ENCODE measurements at places on chromosomes 16 and 17.

DNA sequence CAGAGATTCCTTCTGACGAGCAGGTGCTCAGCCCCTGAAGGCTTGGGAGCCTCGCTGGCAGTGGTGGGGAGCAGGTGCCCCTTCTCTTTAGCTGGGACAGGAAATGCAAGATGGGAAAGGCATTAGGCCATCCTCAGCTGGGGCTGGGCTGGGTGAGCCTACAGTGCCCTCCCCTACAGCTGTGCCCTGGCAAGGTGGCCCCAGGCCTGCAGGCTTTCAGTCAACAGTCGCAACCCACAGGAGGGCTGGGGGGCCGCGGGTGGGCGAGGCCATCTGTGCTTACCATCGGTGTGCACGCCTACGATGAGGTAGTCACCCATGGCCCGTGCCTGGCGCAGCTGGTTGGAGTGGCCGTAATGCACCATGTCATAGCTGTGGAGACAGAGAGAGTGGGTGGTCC lies 2.0 kb downstream of the PCYT2 start:
- no peak for DNase-seq

DNA sequence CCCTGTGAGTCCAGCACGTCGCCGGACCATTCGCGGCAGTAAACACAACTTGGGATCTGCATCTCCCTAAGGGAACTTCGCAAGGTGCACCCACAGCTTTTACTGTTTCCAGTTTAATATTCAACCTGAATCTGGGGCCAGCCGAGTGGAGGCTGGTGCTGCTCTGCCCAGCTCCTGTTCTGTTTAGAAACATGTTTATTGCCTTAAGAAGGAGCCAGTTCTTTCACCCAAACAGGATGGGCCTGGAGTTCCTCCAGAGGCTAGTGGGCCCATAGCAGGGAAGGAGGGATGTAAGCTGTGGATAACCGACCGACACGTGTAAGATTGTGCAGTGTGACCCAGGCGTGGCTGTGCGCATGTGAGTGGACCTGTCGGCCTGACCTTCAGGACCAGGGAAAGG lies 17.4 kb downstream of the TBC1D24 start:
- no peak for DNase-seq

DNA sequence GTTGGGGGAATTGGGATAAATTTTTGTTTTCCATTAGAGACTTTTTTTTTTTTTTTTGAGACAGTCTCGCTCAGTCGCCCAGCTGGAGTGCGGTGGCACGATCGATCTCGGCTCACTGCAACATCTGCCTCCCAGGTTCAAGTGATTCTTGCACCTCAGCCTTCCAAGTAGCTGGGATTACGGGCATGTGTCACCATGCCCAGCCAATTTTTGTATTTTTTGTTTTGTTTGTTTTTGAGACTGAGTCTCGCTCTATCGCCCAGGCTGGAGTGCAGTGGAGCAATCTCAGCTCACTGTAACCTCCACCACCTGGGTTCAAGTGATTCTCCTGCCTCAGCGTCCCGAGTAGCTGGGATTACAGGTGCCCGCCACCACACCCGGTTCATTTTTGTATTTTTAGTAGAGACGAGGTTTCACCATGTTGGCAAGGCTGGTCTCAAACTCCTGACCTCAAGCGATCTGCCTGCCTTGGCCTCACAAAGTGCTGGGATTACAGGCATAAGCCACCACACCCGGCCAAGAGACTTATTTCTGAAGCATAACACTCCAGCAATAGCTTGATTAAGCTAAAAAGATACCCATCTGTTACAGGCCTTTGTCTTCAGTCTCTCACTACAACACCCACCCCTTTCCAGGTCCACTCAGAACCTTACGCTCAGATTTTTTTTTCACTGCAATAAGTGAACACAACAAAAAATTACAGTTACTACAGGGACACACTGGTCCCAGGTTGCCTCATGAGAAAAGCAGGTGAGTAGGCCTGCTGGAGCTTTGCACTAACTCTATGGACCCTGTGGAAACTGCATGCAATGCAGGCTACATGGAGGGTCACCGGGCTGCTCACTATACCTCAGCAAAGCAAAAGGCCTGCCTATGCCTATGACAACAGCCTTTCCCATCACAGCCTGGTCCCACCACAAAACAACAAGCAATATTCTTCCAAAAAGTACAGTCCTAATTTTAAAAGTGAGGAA lies 34.6 kb downstream of the KANSL1 start:
- no peak for DNase-seq

- DNase-seq: no peak
These were observed 119.2 kb downstream of the RPTOR start for GRCh38 chr17:80663781-80664206.

DNA sequence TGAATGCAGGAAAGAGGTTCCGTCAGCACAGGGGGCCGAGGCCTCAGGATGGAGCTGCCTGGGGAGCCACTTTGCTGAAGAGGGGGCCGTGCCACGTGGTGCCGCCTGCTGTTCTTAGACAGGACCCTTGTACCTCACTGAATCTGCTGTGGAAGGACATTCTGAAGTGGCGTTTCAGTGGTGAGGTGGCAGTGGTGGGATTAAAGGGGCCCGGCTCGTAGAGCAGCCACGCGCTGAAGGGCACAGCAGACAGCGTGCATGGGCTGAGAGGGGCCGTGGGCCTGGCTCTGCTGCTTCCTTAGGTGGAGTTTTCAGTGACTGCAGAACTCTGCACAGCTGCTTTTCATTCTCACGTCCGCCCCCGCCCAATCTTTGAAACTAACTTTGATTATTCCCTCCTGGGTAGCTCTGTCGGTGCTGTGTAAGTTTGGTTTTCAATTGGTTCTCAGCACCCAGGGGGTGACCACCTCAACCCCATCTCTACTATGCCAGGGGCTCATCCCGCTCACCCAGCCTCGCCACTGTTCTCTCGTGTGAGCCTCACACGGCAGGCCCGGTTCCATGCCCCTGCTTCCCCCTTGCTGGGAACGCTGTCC lies 70.3 kb downstream of the SEC14L1 start:
- no peak for DNase-seq

DNA sequence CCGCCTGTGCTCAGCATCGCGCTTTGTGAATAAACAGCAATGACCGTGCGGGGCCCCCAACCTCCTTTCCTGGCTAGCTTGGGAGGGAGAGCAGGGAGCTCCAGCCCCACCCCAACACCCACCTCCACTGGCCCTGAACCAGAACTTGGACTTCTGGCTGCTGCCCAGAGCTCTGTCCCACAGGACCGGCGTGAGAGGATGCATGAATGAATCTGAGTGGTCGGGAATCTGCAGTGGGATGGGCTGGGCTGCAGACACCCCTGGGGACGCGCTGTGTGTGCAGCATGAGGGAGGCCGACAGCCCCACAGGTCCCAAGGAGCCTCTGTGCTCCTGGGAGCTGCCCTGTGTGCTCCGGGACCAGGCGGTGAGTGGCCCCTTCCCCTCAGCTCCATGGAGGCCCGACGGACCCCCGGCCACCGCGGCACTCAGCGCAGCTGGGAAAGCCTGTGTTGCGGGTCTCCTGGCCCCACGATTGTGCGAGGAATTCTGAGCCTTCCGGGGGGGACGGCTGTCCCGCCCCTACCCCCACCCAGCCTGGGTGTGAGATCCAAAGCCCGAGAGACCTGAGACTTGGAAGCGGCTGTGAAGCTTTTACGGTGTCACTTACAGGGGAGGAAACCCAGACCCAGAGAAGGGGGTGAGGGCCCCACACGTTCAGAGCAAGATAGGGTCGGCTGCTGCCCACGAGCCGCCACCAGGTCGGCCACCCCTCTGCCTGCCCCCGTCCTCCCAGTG lies 5.4 kb downstream of the PIEZO1 start:
- no peak for DNase-seq

DNA sequence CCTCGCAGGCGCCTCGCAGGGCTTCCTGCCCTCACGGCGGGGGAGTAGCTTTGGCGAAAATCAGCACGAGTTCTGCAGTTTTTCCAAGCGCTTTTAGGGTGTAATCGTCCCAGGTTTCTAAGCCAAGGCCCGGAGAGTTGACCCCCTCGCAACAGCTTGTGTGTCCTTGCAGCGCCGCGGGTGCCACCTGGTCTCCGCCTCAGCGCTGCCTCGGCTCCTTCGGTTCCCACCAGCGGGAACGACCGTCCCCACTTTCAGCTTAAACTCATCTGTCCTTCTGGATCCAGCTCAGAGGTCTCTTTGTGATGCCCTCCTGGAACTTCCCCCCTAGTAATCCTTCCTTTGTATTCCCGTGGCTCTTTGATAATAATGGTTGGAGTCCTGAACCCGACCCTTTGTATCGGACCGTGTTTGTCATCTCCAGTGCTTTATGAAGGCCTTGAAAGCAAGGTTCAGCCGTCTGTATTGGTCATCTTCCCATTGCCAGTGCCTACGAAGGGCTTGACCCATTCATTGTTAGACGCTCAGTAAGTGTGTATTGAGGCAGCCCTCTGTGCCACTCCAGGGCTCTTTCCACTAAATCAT lies 858 bp upstream of the SMARCE1 start:
- no peak for DNase-seq

DNA sequence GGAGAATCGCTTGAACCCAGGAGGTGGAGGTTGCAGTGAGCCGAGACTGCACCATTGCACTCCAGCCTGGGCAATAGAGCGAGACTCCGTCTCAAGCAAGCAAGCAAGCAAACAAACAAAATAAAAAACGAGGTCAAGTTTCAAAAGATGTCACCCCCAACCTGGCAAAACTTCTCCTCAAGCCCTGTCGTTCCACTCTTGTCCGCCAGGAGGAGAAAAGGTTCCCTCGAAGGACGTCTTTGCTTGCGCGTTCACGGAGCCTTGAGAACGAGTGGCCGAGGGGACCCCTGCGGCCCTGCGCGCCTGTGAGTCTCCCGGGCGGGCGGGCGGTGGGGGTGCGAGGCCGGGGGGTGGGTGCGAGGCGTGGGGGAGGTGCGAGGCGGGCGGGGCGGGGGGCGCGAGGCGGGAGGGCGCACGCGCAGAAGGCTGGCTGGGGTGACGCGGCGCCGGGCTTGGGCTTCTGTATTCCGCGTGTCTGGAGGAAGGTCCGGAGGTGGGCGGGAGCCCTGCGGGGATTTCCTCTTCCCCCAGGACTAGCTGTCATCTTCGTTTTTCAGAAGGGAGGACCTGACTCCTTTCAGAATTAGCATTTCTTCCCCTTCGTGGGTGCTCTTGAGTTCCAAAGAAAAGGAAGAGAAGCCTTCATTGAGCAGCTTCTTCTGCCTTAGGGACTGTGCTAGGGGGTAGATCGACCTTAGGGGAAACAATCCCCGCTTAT lies 3.7 kb downstream of the SLC52A1 start:
- DNase-seq: peak; percentile 86

DNA sequence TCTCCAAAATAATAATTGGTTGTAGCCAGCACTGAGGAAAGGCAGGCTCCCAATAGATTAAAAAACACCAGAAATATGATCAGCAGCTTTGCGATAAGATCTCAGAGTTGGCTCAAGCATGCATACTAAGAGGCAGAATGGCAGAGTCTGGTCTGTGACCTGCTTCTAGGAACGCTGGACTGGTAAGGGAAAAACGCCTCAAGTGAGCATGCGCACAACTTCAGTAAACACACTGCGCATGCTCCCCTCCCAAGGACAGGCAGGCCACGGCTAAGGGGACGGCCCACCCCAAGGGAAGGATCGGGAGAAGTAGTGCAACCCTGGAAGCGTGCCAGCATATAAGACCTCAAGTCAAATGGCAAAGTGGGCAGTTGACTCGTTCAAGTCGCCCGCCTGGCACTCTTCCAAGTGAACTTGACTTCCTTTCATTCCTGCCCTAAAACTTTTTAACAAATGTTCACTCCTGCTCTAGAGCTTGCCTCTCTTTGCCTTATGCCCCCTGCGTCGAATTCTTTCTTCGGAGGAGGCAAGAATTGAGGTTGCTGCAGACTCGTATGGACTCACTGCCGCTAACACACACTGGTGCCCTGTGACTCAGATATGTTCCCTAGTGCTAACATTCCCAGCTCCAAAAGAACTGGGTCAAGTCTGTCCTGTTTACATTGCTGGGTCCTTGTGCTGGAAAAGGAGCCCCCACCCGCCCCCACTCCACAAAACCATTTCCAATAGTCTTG lies 22.4 kb upstream of the PRM1 start:
- no peak for DNase-seq

- no peak for DNase-seq
These were observed 1.4 kb upstream of the CTCF start for GRCh38 chr16:67560827-67561342.

DNA sequence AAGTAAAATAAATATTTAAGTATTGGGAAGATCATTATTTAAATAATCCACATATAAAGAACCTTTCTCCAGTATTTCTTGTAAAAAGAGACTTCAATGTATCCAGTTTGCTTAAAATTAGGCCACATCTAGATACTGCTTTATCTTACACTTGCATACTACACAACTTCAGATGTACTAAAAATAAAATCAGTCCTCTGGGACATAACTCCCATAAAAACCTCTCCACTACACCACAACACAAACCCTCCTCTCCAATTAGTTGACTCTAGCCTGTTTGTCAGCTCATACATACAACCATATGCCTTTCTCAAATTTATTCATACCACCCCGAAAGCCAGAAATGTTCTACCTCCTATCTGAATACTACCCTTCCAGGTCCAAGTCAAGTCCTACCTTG lies 21.6 kb downstream of the SPOP start:
- DNase-seq: no peak

DNA sequence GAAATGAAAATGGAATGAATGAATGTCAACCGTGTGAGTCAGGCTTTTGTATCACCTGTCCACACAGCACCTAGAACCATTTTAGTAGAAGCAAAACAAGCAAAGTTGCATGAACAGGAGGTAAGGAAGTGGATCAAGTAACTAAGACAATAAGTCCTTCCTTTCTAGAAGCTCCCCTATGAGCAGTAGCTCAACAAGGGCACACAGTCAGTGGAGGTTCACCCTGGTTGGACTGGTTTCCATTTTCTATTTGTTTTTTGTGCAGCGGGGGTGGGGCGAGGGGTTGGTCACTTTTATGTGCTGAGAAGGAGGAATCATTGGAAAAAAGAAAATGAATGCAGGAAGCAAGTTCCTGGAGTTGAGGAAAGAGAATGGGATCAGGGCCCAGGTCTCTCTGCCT lies 4.0 kb upstream of the HSBP1 start:
- no peak for DNase-seq

GRCh38 chr16:88931373-88931900 lies 45.6 kb downstream of the CBFA2T3 start:
- no peak for DNase-seq

- DNase-seq: no peak
These were observed 95.7 kb downstream of the HS3ST3B1 start for GRCh38 chr17:14396547-14396946.

- no peak for DNase-seq
These were observed 37.1 kb upstream of the SLC38A8 start for GRCh38 chr16:84079664-84080063.

GRCh38 chr17:82780195-82780594 lies 28.3 kb downstream of the TBCD start:
- no peak for DNase-seq

- DNase-seq: no peak
These were observed 387 bp downstream of the MSI2 start for GRCh38 chr17:57256708-57257112.

All from bone marrow (tissue), 2 donors.